ENCODE measurements at places on chromosomes 13 and 19.

- DNase-seq = no peak
These were observed 24.9 kb downstream of the EPS15L1 start for GRCh38 chr19:16446724-16447368.

- DNase-seq = no peak
These were observed 85.6 kb downstream of the KL start for GRCh38 chr13:33101835-33102234.

DNA sequence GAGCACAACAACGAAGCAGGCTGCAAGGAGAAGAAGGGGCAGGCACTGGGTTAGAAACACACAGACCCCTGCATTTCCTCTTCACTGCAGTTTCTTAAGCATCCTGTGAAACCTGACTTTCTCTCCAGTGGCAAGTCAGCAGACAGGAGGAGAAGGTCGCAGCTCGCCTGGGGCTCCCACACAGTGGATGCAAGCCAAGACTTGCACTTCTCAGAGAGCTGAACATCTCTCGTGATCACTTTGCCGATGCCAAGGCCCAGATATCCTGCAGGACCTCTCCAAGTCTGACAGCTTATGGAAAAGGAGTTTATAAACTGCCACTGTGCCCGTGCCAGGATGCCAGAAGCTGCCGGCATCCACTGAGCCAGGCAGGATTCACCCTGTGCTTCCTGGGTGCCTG, 18.4 kb downstream of the TMEM272 start:
- no peak for DNase-seq

DNA sequence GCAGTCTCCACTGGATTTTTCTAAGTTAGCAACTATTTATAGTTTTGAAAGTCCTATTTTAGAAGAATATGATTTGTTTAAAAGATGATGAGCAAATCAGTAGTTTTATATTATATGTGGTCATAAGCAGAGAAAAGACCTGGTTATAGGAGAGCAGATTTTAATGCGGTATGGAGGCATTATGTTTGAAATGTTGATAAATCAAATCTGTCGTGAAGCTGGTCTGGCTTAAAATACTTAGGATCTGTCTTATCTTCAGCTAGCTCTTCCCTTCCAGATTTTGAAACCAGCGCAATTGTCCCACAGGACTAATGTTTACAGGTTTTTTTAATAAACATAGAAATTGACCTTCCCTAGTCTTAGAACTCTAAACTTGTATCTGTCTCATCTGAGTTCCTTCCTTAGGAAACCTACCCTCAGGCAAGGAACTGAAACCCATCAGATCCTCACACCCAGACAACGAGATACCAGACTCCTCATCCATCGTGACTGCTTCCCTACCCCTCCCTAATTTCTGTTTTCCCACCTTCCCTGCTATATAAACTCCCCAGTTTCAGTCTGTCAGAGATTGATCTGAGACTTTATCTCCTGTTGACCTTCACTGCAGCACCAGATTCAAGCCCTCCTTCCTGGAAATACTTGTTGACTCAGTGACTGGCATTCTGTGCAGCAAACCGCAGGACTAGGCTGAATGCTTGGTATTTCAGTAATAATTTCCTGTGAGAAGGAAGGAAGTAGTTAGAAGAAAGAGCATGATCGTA, 37.8 kb upstream of the CXCL17 start:
- no peak for DNase-seq

GRCh38 chr19:47331931-47332547, at the start of gene C5AR2:
Gene C5AR2 (plus strand): TSS chr19:47332175. CDS start chr19:47340800, 8,625 bp downstream.
- no peak for DNase-seq

GRCh38 chr19:14053500-14053899, 8.4 kb downstream of the PALM3 start:
- no peak for DNase-seq

- no peak for DNase-seq
These were observed 1.8 kb downstream of the SHISA7 start for GRCh38 chr19:55441319-55441691.

GRCh38 chr19:28067882-28068281, 1145.1 kb downstream of the UQCRFS1 start:
- DNase-seq = no peak

DNA sequence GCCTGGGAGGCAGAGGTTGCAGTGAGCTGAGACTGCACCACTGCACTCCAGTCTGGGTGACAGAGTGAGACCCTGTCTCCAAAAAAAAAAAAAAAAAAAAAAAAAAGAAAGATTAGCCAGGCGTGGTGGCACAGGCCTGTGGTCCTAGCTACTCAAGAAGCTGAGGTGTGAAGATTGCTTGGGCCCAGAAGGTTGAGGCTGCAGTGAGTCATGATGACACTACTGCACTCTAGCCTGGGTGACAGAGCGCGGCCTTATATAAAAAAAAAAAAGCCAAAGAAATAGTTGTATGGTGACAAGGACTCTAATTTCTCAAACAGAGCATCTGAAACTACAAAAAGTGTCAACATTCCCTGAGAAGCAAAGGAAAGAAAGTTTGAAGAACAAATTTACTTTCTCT, 3.4 kb downstream of the PBX4 start:
- DNase-seq = no peak

DNA sequence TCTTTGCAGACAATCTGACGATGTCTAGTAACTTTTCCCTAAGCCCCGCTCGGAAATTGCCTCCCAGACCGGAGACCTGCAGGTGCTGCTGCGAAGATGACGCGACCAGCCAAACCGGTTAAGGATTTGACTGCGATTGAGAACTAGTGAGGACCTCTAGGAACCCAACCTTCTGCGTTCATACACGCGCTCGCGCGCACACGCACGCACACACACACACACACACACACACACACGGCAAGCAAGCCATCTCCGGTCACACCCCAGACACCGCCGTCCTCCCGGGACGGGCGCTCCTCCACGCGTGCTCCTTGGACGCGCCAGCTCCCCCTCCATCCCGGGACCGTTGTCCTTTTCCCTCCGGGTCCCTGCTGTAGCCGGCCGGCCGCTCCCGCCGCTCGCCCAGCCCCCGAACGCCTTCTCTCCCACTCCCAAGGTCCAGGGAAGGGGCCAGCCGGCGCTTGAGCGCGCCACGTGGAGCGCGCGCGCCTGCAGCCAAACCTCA, 1.2 kb downstream of the TBC1D4 start:
- DNase-seq = no peak

DNA sequence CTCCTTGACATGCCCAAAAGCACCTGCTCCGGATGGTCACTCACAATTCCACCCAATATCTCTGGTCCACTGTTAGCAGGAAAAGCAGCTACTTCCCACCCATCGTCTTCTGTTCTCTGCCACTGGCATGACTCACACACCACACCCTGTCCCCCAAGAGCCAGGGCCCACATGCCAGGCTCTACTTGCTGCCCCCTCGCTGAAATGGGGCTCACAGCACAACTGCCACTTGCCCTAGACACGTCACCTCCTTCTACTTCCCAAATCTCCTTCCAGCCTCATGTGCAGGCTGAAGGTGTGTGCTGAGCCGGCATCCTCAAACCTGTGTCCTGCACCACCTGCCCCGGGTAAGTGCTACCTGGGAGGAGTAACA, 65.0 kb downstream of the TBC1D4 start:
- DNase-seq = no peak

DNA sequence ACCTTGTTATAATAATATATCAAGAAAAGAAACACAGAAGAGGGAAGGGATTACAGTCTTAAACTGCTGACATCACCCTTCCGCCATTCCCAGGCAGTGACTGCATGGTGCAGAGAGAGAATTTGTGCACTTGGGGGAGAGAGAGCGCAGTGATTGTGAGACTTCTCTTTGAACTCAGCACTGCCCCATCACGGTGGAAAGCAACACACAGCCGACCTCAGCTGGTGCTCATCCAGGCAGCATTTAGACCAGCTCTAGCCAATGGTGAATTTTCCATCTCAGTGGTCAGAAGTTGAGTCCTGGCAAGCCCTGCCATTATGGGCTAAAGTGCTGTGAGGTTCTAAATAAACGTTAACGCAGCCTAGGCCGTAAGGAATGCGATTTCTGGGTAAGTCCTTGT, 1681.5 kb downstream of the EFNB2 start:
- no peak for DNase-seq

- no peak for DNase-seq
These were observed 50.0 kb downstream of the ALOX5AP start for GRCh38 chr13:30785191-30785850.

DNA sequence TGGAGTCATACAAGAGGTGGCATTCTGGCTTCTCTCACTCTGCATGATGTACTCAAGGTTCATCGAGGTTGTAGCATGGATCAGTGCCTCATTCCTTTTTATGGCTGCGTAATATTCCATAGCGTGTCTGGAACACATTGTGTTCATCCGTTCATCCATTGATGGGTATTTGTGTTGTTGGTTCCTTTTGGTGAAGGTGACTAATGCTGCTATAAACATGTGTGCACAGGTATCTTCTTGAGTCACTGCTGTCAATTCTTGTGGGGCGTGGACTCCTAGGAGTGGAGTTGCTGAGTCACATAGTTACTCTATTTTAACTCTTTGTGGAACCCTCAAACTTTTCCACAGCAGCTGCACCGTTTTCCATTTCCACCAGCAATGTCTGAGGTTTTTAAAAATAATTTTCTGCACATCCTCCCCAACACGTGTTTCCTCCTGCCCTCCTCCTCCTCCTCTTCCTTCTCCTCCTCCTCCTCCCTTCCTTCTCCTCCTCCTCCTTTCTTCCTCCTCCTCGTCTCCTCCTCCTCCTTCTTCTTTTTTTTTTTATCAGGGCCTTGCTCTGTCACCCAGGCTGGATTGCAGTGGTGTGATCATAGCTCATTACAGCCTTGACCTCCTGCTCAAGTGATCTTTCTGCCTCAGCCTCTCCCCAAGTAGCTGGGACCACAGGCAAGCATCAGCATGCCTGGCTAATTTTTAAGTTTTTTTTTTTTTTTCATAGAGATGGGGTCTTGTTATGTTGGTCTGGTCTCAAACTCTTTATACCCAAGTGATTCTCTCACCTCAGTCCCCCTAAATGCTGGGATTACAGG, 2.0 kb upstream of the TMEM221 start:
- peak; percentile 26 for DNase-seq

GRCh38 chr19:5458420-5458819, 3.2 kb downstream of the ZNRF4 start:
- no peak for DNase-seq

DNA sequence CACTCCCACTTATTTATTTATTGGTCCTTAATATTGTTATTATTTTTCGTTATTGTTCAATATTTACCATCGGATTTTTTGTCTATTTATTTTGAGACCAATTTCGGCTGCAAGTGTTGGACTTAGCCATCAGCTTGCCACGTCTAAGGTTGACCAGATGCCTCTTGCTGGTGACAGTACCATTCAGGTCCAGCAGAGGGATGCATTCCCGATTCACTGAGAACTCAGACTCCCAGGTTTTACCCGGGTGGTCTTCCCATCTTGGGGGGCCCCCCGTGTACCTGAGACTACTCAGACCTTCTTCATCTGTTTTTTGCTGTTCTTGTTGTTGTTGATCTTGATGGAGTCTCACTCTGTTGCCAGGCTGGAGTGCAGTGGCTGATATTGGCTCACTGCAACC, 1435.2 kb downstream of the UQCRFS1 start:
- DNase-seq = no peak

- no peak for DNase-seq
These were observed 70.1 kb downstream of the CAB39L start for GRCh38 chr13:49373716-49374115.

DNA sequence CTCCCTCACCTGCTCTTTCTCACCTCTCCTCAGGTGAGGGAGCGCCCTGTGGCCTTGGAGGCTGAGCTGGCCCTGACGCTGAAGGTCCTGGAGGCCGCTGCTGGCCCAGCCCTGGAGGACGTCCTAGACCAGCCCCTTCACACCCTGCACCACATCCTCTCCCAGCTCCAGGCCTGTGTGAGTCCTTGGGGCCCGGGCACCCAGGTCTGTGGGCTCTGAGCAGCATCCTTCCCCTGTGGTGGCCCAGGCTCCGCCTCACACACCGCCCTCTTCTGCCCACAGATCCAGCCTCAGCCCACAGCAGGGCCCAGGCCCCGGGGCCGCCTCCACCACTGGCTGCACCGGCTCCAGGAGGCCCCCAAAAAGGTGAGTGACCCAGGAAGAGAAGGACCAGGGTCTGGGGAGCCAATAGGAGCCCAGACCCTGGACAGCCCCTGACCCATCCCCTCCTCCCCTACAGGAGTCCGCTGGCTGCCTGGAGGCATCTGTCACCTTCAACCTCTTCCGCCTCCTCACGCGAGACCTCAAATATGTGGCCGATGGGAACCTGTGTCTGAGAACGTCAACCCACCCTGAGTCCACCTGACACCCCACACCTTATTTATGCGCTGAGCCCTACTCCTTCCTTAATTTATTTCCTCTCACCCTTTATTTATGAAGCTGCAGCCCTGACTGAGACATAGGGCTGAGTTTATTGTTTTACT, 1.9 kb downstream of the IFNL1 start:
- DNase-seq = no peak

DNA sequence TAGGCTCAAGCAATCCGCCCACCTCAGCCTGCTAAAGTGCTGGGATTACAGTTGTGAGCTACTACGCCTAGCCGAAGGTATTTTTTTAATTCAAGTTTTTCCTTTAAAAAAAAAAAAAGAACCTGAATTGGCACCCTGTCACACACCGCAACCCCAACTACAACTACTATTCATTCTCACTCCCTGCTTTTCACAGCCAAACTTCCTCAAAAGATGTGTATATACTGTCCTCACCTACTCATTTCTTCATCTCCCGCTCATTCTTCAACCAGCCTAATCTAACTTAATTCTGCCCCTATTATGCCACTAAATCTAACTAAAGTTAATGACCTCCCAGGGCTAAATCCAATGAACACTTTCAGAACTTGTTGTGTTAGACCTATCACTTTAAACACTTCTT, 12.7 kb upstream of the WBP4 start:
- no peak for DNase-seq

- no peak for DNase-seq
These were observed 97.5 kb downstream of the RGCC start for GRCh38 chr13:41554626-41555386.

DNA sequence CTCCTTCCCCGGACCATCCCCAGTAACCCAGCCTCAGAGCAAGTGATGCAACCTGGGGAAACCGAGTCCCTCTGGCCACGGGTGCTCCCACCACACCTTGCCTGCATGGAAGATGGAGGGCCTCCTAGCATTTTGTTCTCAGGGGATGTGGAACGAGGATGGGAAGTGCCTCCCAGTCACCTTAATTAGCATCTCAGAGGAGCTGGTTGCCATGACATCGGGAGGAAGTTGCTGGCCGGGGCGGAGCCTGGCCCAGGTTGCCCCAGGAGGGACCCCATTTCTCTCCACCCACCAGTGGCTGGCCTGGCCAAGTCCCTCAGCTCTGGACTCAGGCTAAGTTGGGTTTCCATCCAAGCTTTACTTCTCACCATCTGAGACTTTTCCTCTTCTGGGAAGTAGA, 24.1 kb upstream of the PTPRS start:
- no peak for DNase-seq
